ENCODE measurements at places on chromosomes 6 and 20.

GRCh38 chr20:32316667-32317066, 39.2 kb downstream of the KIF3B start:
- DNase-seq: no peak

- DNase-seq: no peak
Measured at GRCh38 chr6:38239719-38240451, 399.8 kb downstream of the BTBD9 start.

- DNase-seq: no peak
Measured at GRCh38 chr20:4568361-4568959, 153.2 kb upstream of the PRND start.

DNA sequence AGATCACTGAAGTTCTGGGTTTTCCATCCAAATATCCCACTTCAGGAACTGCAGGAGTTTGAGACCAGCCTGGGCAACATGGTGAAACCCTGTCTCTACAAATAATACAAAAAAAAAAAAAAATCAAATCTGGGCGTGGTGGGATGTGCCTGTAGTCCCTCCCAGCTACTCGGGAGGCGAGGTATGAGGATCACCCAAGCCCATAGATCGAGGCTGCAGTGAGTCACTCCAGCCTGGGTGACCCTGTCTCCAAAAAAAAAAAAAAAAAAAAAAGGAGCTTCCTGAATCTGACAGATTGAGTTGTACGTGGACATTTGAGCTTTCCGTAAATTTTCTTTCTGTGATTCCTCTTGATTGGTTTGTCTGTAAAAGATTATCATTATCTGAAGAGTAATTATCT, 55.6 kb downstream of the TULP4 start:
- DNase-seq: no peak

- no peak for DNase-seq
Measured at GRCh38 chr6:32046450-32047083, 8.4 kb downstream of the CYP21A2 start.

- DNase-seq: no peak
Measured at GRCh38 chr6:54156650-54157250, 45.5 kb downstream of the MLIP start.

DNA sequence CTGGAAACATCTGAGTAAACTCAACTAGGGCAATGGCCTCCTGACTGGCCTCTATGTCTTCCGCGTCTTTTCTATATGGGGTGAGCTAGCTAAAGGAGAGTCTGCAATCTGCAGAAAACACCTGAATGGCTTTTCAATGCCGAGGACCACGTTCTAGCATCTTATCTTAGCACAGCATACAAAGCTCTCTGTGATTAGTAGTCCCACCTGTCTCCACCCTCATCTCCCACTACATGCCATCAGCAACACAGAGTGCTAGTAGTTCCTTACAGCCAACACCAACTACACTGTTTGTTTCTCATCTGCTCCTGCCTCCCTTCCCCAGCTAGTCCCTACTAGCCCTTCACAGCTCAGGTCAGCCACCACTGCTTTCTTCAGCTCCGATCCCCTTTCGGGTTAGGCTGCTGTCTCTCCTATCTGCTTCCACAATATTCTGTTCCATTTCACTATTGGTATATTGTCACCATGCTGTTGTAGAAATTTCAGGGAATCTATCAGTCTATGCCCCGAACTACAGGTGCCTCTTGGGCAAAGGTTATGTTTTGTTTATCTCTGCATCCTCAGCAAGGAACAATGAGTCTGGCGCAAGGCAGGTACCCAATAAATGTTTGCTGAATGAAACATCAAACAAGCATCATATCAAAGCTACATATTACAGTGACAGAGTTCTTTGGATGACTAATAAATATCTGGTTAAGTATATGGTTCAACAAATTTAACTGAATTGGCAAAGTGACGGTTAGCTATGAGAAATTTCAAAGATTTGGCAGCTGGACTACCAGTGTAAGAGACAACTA, 12.2 kb downstream of the LYRM4 start:
- no peak for DNase-seq

DNA sequence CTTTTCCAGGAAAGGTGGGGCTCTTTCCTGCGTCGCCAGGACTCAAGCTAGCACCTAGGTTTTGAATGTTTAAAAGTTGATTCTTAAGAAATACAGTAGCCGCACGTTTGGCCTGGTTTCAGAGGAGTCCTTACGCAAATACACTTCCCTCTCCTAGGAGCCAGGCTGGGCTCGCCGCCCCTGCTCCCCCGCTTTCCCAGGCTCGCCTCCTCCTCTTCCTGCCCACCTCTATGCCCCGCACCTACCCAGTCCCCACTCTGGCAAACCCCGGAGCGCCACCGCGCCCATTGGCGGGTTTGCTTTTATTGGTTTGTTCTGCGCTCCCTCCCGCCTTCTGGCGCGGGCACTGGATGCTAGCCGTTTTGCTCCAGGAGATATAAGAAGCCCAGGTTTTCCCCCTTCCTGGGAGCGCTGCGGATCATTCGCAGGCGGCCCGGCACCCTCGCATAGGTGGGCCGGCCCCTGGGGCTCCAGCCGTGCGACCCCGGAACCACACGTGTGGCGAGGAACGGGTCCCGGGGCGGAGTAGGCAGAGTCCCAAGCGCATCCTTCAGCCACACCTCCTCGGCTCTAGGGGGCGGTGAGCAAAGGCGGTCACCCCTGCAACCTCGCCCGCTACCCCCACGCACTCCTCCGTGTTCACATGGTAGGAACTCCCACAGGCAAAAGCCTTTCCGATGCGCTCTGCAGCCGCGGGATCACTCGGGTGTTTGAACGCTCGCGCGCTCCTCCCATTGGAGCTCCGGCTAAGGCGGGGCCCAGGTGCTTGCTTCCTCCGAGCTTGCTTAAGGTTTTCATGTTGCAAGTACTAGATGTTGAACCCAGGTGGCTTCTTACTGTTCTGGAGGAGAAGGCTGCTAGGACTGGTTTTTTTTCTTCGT, 119.0 kb downstream of the RTN4IP1 start:
- DNase-seq: peak; percentile 88

GRCh38 chr6:41781366-41781730, 766 bp downstream of the PRICKLE4 start:
- DNase-seq: no peak

- DNase-seq: no peak
Measured at GRCh38 chr20:44720997-44721784, 6.0 kb downstream of the CCN5 start.

DNA sequence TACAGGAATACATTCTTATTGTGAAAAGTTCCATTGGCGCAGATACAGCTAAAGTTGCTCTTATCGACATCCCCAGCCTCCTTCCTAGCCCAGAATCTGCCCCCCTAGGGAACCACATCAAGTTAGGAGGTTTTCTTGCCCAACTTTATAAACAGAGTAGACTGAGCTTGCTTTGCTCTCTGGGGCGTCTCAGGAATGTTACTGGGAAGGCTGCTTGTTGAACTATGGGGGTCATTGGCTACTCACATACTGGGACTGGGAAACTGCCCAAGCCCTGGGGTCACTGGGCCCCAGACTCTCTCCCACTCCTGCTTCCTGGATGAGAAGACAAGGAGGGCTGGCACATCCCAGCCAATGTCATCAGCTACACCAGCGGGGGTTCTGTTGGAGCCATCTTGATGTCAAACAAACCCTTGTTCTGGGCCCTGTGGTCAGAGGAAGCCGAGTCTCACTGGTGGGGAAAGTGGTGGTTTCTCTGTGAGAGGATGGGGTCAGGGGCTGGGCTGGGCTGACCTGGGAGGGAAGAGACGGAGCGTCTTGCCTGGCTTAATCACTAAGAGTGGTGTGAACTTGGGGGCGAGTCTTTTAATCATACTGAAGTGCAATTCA, 26.0 kb downstream of the BPIFB4 start:
- no peak for DNase-seq

DNA sequence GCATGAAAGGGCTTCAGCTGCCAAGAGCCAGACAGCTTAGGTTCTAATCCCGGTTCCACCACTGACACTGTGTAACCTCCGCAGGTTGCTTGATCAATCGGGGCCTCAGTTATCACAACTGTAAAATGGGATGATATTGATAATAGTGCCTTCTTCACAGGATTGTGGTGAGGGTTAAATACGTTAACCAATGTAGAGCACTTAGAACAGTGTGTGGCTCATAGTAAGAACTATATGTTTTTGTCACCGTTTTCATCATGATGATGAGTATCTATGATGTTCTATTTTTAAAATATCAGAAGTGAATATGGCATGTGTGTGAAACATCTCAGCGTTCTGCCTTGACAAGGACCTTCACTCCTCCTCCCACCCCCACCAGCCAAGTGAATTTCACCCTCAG, 10.3 kb upstream of the MAPK13 start:
- DNase-seq: no peak

DNA sequence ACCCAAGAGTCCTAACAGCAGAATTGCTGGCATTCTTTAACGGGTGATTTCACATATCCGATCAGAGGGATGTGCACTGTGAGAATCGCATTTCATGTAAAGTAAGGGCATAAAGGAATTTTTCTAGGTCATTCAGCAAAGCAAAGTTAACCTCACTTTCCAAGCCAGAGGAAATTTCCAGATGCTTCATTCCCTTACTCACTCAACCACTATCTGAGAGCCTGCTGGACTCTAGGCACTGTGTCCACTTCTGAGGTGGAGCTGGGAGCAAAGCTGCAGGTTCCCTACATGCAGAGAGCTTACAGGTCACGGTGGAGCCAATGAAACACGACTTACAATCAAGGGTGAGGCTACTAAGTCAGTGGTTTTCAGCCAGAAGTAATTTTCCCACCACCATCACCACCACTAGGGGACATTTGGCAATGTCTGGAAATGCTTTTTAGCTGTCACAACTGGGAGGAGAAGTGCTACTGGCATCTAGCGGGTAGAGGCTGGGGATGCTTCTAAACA, 34.5 kb upstream of the TSHZ2 start:
- DNase-seq: no peak

GRCh38 chr6:25041485-25042035, 105.8 kb upstream of the RIPOR2 start:
- peak; percentile 36 for DNase-seq

DNA sequence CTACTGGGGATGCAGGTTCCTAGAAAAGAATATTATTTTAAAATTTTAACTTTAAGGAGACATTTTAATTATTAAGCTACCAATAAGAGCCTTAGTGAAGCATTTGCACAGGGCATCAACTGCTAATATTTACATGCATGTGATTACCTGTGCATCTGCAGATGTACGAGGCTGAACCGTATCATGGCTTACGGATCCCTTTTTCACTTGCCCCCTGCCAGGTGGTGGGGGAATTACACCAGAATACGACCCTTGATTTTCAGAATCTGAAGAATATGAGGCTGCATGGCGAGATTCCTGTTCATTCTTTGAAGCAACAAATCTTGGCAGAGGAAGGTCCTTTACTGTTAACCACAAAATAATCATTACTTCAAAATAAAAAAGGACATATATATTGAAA, 42.7 kb downstream of the REPS1 start:
- DNase-seq: no peak

DNA sequence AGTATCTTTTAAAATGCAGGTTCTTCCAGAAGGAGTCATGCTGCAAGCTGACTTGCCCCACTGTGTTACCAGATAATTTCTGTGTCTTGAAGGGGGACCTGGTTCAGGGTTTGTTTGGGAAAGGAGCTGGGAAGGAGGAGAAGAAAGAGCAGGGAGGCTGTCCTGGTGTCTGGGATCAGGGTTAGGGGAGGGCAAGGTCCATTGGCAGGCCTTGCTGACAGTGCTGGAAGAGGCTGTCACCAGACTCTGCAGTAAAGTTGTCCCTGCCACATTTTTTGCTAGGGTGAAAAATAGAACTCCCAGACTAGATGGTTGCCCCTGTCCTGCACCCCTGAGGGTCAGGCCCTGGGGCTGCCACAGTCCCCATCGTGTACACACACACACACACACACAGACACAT, 14.9 kb downstream of the GLP1R start:
- no peak for DNase-seq

All from activated naive CD4-positive, alpha-beta T cell treated with anti-CD3 and anti-CD28 coated beads, Interleukin-2, amount 10 ng/mL, durations not matched to agents 7 days and 5 days (primary cell).